Stimulated activated CD8-positive, alpha-beta memory T cell treated with anti-CD3 and anti-CD28 coated beads, Interleukin-7, amount 100 ng/mL, for 1 hour (primary cell): ENCODE measurements at places on chromosomes 3 and 15.

DNA sequence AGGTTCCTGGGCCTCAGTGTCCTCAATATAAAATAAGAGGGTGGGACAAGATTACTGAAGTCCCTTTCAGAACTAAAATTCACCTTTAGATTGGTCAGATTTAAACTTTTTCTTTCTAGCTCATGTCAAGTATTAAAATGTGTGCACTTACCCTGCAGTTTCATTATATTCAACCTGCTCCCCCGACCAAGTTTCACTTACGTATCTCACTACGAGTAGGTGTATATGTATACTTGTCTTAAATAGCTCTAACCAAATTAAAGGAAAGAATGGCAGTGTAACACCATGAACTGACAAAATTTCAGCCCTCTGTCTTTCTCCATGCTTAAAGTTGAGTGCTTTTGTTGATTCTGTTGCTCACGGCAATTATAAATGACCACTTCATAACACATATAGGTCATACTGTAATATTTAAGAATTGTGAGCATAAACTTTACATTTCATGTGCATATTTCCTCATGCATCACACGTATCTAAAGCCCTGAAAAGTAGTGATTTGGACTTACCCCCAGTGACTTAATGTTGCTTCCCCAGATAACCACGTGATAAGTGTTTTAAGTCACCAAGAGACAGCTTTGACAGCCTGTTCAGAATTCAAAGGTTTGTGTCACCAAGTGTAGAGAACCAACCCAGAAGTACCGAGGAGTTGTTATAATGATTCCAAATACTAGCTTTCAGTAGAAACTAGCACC lies 70.0 kb downstream of the PGPEP1L start:
- no peak for DNase-seq

- DNase-seq, result no peak
These were observed 198.4 kb upstream of the LPP start for GRCh38 chr3:187955587-187955952.

DNA sequence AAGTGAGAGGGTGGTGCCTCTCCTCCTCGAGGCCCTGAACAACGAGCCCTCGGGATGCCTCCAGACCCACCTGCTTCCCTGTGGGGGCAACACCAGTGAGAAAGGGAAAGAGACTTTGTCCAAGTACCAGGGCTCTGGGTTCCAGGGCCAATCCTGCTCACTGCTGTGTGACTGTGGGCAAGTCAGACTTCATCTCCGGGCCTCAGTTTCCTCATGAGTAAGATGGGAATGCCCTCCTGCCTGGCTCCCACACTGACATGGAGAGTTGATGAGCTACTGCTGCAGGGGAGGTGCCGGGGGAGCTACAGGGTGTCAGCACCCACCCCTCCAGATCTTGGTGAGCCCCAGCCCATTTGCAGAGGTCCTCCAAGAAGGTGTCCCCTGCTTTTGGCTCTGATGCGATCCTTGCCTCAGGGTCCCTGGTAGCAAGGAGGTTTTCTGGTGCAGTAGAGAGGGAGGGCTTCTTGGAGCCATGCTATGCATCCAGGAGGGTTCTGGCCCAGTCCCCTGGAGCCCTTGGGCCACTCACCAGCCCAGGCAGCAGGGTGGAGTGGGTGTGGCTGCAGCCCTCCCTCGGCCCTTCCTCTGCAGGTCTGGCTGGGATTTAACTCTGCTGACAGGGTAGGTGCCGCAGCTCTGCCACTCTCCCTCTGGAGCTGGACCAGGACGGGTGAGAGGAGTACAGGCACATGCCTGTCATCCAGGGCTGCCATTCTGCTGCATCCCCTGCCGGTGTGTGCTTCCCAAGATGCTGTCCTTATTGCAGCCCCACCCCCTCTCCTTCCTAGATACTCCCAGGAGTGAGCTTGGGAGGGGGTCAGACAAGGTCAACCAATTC lies 26.9 kb downstream of the LOXL1 start:
- no peak for DNase-seq

- DNase-seq, result no peak
These were observed 358.1 kb downstream of the NSUN3 start for GRCh38 chr3:94420931-94421330.

GRCh38 chr15:73822998-73823397 lies 50.4 kb upstream of the TBC1D21 start:
- no peak for DNase-seq

GRCh38 chr15:26972636-26973035 lies 1.7 kb downstream of the GABRG3 start:
- DNase-seq, result no peak

GRCh38 chr3:191296041-191296541 lies 33.1 kb upstream of the CCDC50 start:
- DNase-seq, result no peak

- DNase-seq, result no peak
These were observed 22.8 kb downstream of the PGBD4 start for GRCh38 chr15:34124651-34125050.

- DNase-seq, result no peak
These were observed 43.8 kb downstream of the PLCL2 start for GRCh38 chr3:16928386-16929132.

GRCh38 chr3:112579697-112580096 lies 17.9 kb downstream of the SLC35A5 start:
- no peak for DNase-seq

- no peak for DNase-seq
These were observed 105.8 kb upstream of the ARL6 start for GRCh38 chr3:97658668-97659285.

GRCh38 chr15:68552773-68553172 lies 26.0 kb upstream of the CORO2B start:
- DNase-seq, result no peak

GRCh38 chr3:143155756-143156155 lies 36.2 kb downstream of the CHST2 start:
- DNase-seq, result no peak
